ENCODE measurements at places on chromosomes 6 and 20. TPM values are rescaled to one million over a fixed set of nuclear protein-coding genes. Genes with fewer than 3 reads are reported as not detected.

BEND6 gene
- 0.27 TPM for polyA plus RNA-seq

SIRPA gene
- polyA plus RNA-seq = 23.0 TPM

KHDC1L gene
- polyA plus RNA-seq = 0.47 TPM

- no peak for DNase-seq
These were observed 162.0 kb upstream of the SOX4 start for GRCh38 chr6:21431526-21431925.

DNA sequence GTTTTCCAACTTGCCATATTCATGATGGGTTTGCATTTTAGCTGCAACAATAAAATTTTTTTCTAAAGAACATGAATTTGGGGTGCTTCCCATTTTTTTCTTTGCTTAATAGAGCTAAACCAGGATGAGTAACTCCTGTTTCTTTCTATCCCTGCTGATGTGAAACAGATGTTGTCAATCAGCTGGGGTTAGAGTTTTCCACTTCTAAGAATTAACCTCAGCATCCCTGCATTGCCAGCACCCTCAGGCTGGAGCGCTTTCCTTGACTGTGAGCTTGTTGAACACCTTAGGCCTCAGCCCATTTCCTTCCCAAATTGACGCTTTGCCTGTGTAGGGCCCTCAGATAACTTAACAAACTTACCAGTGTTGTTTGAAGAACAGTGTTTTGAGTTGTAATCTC is 74.5 kb downstream of the PTPN1 start:
- DNase-seq = no peak

GRCh38 chr20:63546256-63546955 is 1.1 kb downstream of the SRMS start:
- no peak for DNase-seq
